Stimulated activated CD8-positive, alpha-beta memory T cell treated with anti-CD3 and anti-CD28 coated beads, Interleukin-7, amount 100 ng/mL, for 4 hours (primary cell): ENCODE measurements at places on chromosomes 3 and 15.

- no peak for DNase-seq
Measured at GRCh38 chr3:42900226-42901072, 5.5 kb upstream of the ZNF662 start.

DNA sequence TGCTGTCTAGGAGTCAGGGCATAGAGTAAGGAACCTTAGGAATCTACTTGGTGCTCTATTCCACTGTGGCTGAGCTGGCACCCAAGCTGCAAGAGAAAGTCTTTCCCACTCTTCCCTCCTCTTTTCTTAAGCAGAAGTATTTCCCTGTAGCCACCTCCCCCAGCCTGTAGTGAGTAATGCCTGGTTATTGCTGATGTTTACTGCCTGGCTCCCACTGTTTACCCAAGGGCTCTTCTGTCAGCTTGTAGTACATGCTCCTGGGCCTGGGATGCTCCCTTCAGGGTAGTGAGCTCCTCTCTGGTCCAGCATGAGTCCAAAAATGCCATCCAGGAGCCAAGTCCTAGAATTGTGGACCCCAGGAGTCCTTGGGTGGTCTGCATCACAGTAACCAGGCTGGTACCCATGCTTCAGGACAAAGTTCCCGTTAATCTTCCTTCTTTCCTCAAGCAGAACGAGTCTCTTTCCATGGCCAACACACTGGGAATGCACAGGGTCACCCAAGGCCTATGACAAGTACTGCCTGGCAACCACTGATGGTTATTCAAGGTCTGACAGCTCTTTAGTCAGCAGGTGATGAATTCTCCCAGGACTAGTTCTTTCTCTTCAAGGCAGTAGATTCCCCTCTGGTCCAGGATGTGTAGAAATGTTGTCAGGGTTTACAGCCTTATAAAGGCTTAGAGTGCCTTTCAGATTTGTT is 17.6 kb downstream of the GALK2 start:
- no peak for DNase-seq

DNA sequence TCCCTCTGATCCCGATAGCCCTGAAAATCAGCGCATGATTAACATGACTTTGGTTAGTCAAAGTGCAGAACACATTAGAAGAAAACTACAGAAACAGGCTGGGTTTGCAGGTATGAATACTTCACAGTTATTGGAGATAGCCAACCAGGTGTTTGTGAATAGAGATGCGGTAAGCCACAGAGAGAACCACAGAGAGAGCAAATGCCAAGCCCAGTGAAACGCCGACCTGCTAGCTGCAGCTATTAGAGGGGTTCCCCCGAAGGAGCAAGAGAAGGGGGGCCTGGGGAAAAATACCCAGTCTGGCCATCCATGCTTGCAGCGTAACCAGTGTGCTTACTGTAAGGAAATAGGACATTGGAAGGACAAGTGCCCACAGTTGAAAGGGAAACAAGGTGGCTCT is 523.9 kb upstream of the CNTN3 start:
- DNase-seq: no peak

DNA sequence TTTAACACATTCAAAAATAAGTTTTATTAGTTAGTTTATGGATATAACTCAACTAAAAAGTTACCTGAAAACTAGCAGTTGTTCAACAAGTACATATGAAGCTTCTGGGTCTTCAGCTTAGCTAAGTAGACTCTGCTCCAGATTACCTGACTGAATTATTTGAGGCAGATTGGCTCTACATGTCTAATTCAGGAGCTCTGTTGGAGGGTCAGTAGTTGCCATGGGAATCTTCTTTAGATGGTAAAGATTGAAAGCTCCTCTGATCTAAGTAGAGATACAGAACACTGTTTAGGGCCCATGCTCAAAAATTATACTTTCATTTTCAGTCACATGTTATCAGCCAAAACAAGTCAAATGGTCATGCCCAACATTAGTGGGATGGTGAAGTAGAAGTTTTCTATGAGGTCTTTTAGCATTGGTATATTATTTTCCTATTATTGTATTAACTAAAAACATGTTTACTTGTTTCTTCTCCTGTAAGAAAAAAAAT is 1476.9 kb downstream of the OTOL1 start:
- no peak for DNase-seq

- no peak for DNase-seq
Measured at GRCh38 chr3:77407441-77407840, 367.5 kb downstream of the ROBO2 start.

GRCh38 chr15:33008284-33008995 is 186.1 kb downstream of the FMN1 start:
- no peak for DNase-seq

GRCh38 chr15:25169318-25169717 is 214.5 kb downstream of the SNRPN start:
- no peak for DNase-seq

DNA sequence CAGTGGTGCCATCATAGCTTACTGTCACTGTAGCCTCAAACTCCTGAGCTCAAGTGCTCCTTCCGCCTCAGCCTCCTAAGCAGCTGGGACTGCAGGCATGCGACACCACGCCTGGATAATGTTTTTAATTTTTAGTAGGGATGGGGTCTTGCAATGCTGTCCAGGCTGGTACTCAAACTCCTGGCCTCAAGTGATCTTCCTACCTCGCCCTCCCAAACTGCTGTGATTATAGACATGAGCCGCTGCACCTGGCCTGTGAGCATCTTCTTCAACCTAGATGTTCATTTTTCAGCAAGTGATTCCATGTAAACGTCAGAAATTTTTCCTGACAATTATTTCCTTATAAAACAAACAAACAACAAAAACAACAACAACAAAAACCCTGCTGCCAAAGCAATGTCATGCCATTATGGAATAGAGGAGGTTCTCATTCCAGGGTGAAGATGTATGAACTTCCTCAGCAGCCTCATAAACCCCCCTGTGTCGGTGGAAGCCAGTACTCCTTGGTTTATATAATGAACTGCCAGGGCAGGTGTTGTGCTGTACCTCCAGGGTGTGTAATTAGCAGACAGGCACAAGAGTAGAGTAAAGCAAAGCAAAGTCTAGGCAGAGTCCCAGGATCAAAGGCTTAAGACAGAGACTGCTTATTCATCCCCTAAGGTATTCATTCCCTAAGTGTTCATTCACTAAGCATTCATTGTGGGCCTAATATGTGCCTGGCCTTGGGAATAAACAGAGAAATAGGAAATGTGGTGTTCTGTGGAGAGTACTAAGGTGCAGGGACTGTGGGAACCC is 44.6 kb downstream of the NR2C2 start:
- no peak for DNase-seq

DNA sequence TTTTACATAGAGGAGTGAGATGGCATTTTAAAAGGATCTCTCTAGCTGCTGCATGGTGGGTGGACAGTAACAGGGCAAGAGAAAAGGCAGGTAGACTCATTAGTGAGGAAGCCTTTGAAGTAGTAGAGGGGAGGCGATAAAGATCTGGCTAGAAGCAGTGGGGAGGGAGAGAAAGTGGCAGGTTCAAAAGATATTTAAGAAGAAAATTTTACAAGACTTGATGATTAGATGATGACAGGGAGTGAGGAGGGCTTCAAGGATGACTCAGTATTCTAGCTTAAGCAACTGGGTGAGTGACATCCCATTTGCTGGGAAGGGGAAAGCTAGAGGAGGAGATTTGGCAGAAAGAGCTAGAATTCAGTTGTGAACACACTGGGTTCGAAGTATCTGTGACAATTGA is 3.8 kb upstream of the BRPF1 start:
- no peak for DNase-seq

- DNase-seq: no peak
Measured at GRCh38 chr3:126480861-126481260, 5.2 kb upstream of the ZXDC start.

GRCh38 chr3:106114220-106114619 is 245.4 kb upstream of the CBLB start:
- DNase-seq: no peak

- no peak for DNase-seq
Measured at GRCh38 chr3:113516115-113516505, 1.2 kb upstream of the SPICE1 start.

DNA sequence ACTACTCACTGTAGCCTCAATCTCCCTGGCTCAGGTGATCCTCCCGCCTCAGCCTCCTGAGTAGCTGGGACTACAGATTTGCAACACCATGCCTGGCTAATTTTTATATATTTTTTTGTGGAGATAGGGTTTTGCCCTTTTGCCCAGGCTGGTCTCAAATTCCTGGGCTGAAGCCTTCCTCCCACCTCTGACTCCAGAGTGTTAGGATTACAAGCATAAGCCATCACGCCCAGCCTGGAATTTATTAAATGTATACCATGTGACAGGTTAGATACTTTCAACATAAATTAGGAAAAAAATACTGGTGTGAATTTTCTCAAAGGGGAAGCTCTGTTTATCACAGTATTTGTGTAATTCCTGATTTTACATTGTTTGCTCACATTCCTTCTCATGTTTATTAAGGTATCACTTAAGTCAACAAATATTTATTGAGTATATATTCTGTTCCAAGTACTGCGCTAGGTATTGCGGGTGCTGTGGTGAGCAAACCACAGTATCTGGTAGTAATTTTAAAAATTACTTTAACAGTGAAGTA is 24.8 kb downstream of the PPP4R2 start:
- DNase-seq: no peak

DNA sequence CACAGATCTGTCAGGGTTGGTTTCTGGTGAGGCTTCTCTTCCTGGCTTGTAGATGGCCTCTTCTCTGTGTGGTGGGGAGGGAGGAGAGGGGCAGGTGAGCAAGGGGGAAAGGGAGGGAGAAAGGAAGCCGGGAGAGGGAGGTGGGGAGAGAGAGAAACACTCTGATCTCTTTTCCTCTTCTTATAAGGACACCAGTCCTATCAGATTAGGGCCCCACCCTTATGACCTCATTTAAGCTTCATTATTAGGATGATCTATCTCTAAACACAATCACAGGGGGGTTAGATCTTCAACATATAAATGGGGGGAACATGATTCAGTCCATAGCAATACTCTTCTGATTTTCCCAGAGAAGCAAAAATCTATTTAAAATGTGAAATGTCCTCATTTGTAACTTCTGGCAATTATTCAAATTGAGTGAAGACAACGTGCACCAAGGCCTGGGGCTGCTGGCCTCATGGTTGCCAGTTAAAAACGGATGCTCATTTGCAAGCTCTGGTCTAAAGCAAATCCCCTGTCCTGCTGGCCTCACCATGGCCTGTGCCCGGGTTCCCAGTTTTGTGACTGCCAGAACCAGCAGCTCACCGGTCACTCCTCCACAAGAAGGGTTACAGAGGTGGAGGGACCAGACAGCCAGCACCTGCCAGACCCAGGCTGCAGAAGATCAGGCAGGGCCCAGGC is 8.3 kb downstream of the POMGNT2 start:
- no peak for DNase-seq

DNA sequence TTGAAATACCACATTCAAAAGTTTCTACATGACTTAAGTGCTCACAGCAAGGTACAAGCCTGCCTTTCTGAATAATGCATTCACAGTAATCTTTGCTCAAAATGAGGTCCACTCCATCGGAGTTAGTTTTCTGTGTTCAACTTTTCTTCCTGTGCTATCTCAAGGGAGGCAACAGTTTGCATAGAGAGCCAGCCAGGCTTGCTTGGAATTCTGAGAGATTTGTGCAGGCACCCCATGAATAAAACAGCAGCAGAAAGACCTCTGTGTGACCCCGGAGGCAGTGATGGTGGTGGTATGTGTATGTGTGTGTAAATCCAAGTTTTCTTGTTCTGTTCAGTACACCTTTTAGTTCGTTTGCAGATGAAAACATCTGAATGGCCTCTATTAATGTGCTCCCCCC is 124.0 kb downstream of the ADAMTS9 start:
- no peak for DNase-seq

DNA sequence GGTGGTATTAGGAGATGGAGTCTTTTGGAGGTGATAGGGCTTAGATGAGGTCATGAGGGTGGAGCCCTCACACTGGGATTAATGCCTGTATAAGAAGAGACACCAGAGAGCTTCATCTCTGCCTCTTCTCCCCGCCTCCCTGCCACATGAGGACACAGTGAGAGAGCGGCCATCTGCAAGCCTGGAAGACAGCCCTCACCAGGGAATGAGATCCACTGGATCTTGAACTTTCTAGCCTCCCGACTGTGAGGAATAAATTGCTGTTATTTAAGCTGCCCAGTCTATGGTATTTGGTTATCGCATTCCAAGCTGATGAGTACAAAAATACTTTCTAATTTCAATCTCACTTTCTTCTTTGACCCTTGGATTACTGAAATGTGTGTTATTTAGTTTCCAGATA is 121.4 kb downstream of the OCA2 start:
- no peak for DNase-seq

- DNase-seq: no peak
Measured at GRCh38 chr15:81534124-81534523, 160.1 kb upstream of the TMC3 start.

DNA sequence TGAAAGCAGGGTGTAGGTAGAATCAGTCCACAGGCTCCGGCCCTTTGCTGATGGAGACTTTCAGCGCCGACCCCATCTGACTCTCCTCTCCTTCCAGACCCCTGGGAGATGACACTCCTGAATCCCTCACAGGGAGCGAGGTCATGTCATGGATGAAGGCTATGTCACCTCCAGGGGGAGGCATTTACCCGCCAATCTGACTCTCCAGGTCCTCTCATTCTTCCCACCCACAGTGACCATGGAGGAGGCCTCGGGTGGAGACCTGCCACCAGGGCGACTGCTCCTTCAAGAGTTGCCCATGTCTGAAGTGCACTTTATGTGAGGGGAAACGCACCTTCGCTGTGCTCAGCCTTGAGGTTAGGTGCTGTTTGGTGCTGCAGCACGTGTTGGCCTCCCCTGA is 112.7 kb downstream of the KLF13 start:
- DNase-seq: no peak

- no peak for DNase-seq
Measured at GRCh38 chr15:68096099-68096498, 42.0 kb downstream of the PIAS1 start.

DNA sequence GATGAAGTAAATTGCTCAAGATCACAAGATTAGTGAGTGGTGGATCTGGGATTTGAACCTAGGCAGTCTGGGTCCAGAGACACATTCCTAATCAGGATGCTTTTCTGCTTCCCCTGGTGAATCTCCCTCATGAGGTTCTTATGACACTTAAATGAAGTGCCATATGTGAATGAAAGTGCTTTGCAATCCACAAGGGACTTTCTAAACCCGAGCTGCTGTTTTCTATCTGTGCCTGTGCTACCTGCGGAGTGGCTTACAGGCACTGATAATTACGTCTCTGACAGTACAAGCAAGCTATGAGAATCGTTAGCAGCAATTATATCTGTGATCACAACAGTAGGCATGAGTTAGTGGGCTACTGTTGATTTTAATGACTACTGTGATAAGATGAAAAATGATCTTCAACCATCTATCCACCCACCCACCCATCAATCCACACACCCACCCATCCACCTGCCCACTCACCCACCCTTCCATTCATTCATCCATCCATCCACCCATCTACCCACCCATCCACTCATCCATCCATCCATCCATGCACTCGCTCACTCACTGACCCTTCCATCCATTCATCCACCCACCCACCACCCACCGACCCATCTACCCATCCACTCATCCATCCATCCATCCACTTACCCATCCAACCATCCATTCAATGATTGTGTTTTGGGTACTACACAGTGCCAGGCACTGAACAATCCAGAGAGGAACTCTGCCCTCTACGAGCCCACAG is 51.8 kb downstream of the ATP2B2 start:
- DNase-seq: no peak
